Adrenal gland (tissue), 19 donors: ENCODE measurements at places on chromosomes 7 and 10. TPM values are rescaled to one million over a fixed set of nuclear protein-coding genes. Genes with fewer than 3 reads are reported as not detected.

SBDS gene
- polyA plus RNA-seq, result 245 TPM

OR2A12 gene
- not detected for polyA plus RNA-seq

LRRC17 gene
- 2.7 TPM for polyA plus RNA-seq

IFIT2 gene
- polyA plus RNA-seq, result 4.0 TPM

IFT22 gene
- polyA plus RNA-seq, result 40.9 TPM

HOXA3 gene
- polyA plus RNA-seq, result 2.8 TPM
